ENCODE measurements at places on chromosomes 6 and 20.

DNA sequence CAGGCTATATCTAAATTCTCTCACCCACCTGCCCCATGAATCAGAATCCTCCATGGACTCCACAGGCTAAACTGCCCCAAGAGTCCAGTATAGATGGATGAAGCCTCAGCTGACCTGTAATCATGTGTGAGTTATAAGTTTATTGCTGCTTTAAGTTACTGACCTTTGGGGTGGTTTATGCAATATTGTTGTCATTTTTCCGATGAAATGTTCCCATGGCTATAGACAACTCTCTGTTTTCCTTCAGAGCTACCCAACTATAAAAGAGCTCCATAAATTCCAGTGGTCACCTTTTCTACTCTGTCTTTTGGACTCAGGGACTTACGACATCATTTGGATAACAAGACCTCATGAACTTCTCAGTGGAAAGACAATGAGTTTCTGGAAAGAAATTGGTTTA is 212.1 kb downstream of the BMP2 start:
- H3K27me3 ChIP-seq = no peaks in the 10 kb centered on the region
- DNase-seq = no peak
- H3K4me1 ChIP-seq = no peaks in the 10 kb centered on the region
- no peak overlapping the region for H3K27ac ChIP-seq
- no peak overlapping the region for H3K4me3 ChIP-seq

GRCh38 chr20:61280217-61280980 is 28.3 kb downstream of the CDH4 start:
- DNase-seq = no peak
- H3K4me3 ChIP-seq = no peak overlapping the region

- no peaks in the 10 kb centered on the region for H3K27me3 ChIP-seq
- no peak overlapping the region for H3K4me3 ChIP-seq
- DNase-seq = no peak
Observed at GRCh38 chr6:169229615-169230321, 23.9 kb downstream of the THBS2 start.

DNA sequence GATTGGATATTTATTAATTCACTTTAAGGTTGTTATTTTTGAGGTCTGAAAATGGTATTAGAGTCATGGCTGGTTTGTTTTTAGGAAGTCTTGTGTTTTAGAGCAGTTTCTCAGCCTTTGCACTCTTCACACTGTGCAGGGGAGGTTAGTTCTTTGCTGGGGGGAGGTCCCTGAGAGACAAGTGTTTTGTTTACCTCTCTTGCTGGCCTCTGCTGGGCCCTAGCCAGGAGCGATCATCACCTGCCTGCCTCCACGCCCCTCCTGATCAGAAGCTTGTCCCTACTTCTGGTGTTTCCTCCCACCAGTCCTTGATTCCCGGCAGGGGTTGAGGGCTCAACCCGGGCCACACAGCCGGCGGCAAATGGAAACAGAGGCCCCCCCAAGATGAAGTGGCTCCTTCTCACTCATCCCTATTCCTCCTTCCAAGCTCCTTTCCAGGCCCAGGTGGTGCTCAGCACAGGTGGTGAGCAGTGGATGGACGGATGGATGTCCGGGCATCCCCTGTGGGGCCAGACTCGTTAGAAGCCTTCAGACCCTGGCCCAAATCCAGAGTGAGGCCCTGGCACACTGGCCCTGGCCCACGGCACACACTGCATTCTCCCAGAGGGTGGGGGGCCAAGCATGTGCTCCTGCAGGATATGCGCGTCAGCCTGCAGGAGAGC is 51.3 kb downstream of the GRM4 start:
- no peaks in the 10 kb centered on the region for H3K36me3 ChIP-seq
- H3K27me3 ChIP-seq = no peaks in the 10 kb centered on the region
- H3K4me1 ChIP-seq = peaks cover 23% of the 10 kb centered on the region
- no peak for DNase-seq
- no peak overlapping the region for H3K27ac ChIP-seq

GRCh38 chr20:7926767-7927166 is 13.5 kb downstream of the HAO1 start:
- H3K4me1 ChIP-seq = no peaks in the 10 kb centered on the region
- H3K27ac ChIP-seq = no peak overlapping the region
- no peak overlapping the region for H3K4me3 ChIP-seq
- DNase-seq = no peak
- H3K27me3 ChIP-seq = no peaks in the 10 kb centered on the region

GRCh38 chr20:3014179-3014578 is 29.2 kb upstream of the GNRH2 start:
- no peak for DNase-seq
- no peak overlapping the region for H3K27ac ChIP-seq
- no peaks in the 10 kb centered on the region for H3K4me1 ChIP-seq
- no peak overlapping the region for H3K4me3 ChIP-seq
- no peaks in the 10 kb centered on the region for H3K27me3 ChIP-seq

DNA sequence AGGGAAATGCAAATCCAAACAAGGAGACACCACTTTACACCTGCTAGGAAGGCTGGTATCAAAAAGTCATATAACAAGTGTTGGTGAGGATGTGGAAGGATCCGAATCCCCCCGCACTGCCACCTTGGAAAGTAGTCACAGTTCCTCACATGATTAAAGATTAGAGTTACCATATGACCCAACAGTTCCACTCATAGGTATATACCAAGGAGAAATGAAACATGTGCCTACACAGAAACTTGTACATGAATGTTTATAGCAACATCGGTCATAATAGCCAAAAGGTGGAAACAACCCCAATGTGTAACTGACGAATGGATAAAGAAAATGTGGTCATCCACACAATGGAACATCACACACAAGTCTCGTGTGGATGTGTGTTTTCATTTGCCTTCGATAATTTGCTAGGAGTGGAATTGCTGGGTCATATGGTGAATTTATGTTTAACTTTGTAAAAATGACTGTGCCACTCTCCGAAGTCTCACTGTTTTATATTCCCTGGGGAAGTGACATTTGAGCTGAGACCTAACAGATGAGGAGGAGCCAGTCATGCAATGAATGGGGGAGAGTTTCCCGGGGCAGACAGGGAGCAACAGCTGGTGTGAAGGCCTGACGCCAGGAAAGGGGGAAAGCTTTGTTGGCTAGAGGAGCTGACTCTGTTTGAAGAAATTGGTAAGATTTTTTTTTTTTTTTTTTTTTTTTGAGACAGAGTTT is 125.9 kb upstream of the MLN start:
- H3K4me1 ChIP-seq = peaks cover 12% of the 10 kb centered on the region
- no peak overlapping the region for H3K27ac ChIP-seq
- no peaks in the 10 kb centered on the region for H3K36me3 ChIP-seq
- H3K27me3 ChIP-seq = no peaks in the 10 kb centered on the region

DNA sequence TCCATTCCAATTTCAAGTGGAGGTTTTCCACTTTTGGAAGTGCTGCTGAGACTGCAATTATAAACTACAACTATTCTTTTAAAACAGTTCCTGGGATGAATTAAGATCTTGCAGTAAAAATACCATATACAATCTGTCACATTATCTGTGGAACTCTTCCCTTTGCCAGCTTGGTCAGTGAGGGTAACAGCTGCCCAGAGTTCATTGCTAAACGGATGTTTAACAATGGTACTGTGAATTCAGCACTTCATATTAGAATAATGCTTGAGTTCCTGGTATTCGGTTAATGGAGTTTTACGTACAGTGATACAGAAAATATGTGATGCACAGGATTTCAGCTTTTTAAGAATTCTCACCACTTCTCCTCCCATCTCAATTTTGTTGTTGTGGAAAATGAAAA is 51.5 kb downstream of the KCNS1 start:
- no peaks in the 10 kb centered on the region for H3K36me3 ChIP-seq
- DNase-seq = no peak
- no peaks in the 10 kb centered on the region for H3K4me1 ChIP-seq
- H3K27ac ChIP-seq = no peak overlapping the region
- no peaks in the 10 kb centered on the region for H3K27me3 ChIP-seq

DNA sequence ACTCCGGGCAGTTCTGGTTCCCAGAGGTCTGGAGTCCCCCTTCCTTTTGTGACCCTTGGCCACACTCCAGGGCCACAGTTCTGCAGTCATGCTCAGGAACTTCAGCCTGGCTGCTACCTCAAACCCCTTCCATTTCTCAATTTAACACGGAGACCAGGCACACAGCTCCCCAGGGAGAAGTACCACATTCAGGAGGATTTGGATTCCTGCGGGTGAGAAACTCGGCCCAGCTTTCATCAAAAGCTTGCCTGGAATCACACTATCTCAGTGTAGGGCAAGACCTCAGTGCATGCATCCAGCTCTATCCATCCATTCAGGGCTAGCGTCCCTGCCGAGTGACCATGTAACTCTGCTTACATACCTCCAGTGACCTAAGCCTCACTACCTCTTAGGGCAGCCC is 16.8 kb upstream of the IP6K3 start:
- no peaks in the 10 kb centered on the region for H3K27me3 ChIP-seq
- H3K36me3 ChIP-seq = no peaks in the 10 kb centered on the region
- no peak overlapping the region for H3K27ac ChIP-seq

DNA sequence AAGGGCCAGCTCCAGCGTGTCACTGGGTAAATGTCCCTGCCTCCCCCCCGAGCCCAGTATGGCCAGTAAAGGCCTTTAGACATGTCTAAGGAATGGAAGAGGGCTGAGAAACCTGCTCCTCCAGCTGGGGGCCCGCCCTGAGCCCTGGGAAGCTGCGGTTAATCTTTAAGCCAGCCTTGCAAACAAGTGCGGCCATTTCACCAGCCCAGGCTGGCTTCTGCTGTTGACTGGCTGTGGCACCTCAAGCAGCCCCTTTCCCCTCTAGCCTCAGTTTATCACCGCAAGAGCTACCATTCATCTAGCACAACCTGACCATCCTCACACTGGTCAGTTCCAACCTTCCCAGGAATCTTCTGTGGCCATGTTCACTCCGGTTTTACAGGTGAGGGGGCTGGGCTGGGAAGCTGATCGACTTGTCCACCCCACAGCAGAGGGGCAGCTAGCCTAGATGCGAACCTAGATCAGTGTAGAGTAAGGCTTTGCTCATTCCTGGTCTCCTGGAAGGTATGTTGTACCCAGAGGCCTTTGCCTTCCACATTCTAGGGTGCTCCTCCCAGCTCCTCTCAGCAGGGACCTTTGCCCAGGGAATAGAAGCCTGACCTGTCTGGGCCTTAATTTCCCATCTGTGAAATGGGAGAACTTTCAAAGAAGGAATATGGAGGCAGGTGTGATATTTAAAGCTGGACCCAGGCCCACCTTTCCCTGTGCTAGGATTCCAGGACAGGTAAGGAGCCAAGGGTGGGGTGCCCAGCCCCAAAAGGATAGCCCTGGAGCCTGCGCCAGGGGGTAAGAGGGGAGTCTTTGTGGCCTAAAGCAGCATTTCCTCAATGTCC is 1.2 kb upstream of the SRC start:
- no peaks in the 10 kb centered on the region for H3K27me3 ChIP-seq
- no peaks in the 10 kb centered on the region for H3K36me3 ChIP-seq
- no peak for DNase-seq
- H3K4me1 ChIP-seq = peaks cover 4% of the 10 kb centered on the region
- H3K4me3 ChIP-seq = peak overlapping the region; percentile 67
- no peak overlapping the region for H3K27ac ChIP-seq

- no peaks in the 10 kb centered on the region for H3K27me3 ChIP-seq
- DNase-seq = no peak
- peaks cover 4% of the 10 kb centered on the region for H3K36me3 ChIP-seq
- H3K4me3 ChIP-seq = no peak overlapping the region
- no peak overlapping the region for H3K27ac ChIP-seq
Observed at GRCh38 chr6:12353731-12354130, 63.6 kb downstream of the EDN1 start.

- DNase-seq = no peak
- peaks cover 7% of the 10 kb centered on the region for H3K4me1 ChIP-seq
- H3K36me3 ChIP-seq = no peaks in the 10 kb centered on the region
- no peak overlapping the region for H3K27ac ChIP-seq
- no peaks in the 10 kb centered on the region for H3K27me3 ChIP-seq
Observed at GRCh38 chr20:23461180-23461579, 8.5 kb upstream of the CST11 start.

DNA sequence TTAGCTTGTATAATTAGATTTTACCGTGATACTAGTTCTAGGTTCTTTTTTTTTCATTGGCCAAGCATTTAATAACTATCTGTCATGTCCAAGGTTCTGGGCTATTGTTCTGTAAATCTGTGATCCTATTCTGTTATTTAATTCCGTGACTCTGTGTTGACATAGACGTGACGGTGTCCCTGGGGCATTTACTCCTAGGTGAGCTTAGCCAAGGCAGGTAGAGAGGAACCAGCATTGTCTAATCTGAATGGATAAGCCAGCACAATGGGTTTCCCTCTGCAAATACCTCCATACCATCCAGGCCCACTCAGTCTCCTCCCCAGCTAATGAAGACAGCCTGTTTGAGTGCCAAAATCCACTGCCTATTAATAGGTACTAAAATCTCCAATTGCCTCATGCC is 8.9 kb upstream of the CDSN start:
- no peak overlapping the region for H3K27ac ChIP-seq
- no peaks in the 10 kb centered on the region for H3K27me3 ChIP-seq
- no peak overlapping the region for H3K4me3 ChIP-seq

- H3K27me3 ChIP-seq = no peaks in the 10 kb centered on the region
- H3K36me3 ChIP-seq = no peaks in the 10 kb centered on the region
- H3K4me1 ChIP-seq = no peaks in the 10 kb centered on the region
- no peak overlapping the region for H3K4me3 ChIP-seq
- DNase-seq = no peak
- H3K27ac ChIP-seq = no peak overlapping the region
Observed at GRCh38 chr6:119915971-119916370, 566.4 kb upstream of the MAN1A1 start.

DNA sequence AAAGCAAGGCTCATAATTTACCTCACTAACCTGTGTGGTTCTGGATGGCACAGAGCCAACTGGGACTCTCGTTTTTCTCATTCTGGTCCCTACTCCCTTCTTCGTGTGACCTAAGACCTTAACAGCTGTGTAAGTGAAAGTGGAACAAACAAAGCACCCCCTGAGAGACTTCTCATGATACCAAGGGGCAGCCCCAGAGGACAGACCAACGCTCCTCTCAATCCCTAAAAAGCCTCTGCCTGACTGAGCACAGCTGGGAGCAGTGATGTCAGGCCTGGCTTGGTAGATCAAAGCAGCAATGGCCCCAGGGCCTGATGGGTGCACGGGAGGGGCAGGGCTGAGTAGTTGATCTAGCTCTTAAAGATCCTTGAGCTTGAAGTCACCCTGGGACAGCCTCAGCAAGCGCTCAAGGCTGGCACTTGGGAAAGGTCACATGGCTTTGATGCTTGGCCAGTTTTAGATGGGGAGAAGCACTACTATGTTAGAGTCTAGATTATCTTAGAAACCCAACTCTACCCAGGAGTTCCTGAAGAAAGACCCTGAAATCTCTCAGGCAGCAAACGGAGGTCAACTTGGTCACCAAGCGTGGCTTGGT is 16.2 kb upstream of the TGM2 start:
- no peak for DNase-seq
- H3K4me1 ChIP-seq = no peaks in the 10 kb centered on the region
- H3K27ac ChIP-seq = no peak overlapping the region
- H3K27me3 ChIP-seq = no peaks in the 10 kb centered on the region
- H3K4me3 ChIP-seq = no peak overlapping the region

GRCh38 chr6:147108259-147108910 is 95.8 kb upstream of the STXBP5 start:
- no peaks in the 10 kb centered on the region for H3K4me1 ChIP-seq
- H3K27ac ChIP-seq = no peak overlapping the region
- no peaks in the 10 kb centered on the region for H3K36me3 ChIP-seq
